Stimulated activated memory B cell treated with anti-CD40 and anti-IgM and Interleukin-4, amounts not matched to agents 10 μg/mL and 1 μg/mL and 100 μg/mL, for 72 hours (primary cell): ENCODE measurements at places on chromosomes 12 and 14.

GRCh38 chr14:64973026-64973442 is 898 bp upstream of the RAB15 start:
- H3K4me1 ChIP-seq: peaks cover 5% of the 10 kb centered on the region
- ATAC-seq: no peak
- no peak overlapping the region for H3K27ac ChIP-seq
- peak overlapping the region; percentile 84 for H3K4me3 ChIP-seq
- H3K36me3 ChIP-seq: no peaks in the 10 kb centered on the region

- H3K4me1 ChIP-seq: peaks cover 70% of the 10 kb centered on the region
- peak overlapping the region; percentile 62 for H3K4me3 ChIP-seq
- no peaks in the 10 kb centered on the region for H3K36me3 ChIP-seq
Measured at GRCh38 chr14:104799244-104800014, 1.5 kb upstream of the ZBTB42 start.

GRCh38 chr12:14366209-14367039 is 942 bp downstream of the ATF7IP start:
- H3K4me1 ChIP-seq: peaks cover 26% of the 10 kb centered on the region
- H3K27ac ChIP-seq: peak overlapping the region; percentile 90
- no peak for ATAC-seq

GRCh38 chr14:22383515-22384166 is 205.4 kb downstream of the DAD1 start:
- H3K4me1 ChIP-seq: peaks cover 69% of the 10 kb centered on the region
- peak overlapping the region; percentile 46 for H3K4me3 ChIP-seq
- no peaks in the 10 kb centered on the region for H3K27me3 ChIP-seq
- peak overlapping the region; percentile 95 for H3K27ac ChIP-seq

GRCh38 chr14:64937821-64938193 is 4.7 kb downstream of the GPX2 start:
- no peak overlapping the region for H3K27ac ChIP-seq
- no peak overlapping the region for H3K4me3 ChIP-seq
- H3K27me3 ChIP-seq: no peaks in the 10 kb centered on the region
- ATAC-seq: no peak
